ENCODE measurements at places on chromosomes 1 and 21.

- DNase-seq = no peak
Observed at GRCh38 chr1:228851618-228852017, 116.3 kb downstream of the RHOU start.

DNA sequence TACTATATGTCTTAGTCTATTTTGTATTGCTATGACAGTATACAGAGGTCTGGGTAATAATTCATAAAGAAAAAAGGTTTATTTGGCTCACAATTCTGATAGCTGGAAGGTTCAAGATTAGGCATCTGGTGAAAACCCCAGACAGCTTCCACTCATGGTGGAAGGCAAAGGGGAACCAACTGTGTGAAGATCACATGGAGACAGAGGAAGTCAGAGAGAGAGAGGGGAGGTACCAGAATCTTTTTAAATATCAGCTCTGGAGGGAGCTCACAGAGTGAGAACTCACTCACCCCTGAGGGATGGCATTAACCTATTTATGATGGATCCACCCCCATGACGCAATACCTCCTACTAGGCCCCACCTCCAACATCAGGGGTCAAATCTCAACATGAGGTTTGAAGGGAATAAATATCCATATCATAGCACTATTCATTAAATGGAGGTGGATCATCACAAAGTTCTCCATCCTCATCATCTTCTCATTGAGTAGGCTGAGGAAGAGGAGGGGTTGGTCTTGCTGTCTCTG, 290.5 kb downstream of the DSCAM start:
- no peak for DNase-seq

GRCh38 chr1:9604836-9605235, 16.1 kb downstream of the TMEM201 start:
- DNase-seq = no peak

- DNase-seq = no peak
Observed at GRCh38 chr1:232635778-232636356, 5.9 kb upstream of the SIPA1L2 start.

DNA sequence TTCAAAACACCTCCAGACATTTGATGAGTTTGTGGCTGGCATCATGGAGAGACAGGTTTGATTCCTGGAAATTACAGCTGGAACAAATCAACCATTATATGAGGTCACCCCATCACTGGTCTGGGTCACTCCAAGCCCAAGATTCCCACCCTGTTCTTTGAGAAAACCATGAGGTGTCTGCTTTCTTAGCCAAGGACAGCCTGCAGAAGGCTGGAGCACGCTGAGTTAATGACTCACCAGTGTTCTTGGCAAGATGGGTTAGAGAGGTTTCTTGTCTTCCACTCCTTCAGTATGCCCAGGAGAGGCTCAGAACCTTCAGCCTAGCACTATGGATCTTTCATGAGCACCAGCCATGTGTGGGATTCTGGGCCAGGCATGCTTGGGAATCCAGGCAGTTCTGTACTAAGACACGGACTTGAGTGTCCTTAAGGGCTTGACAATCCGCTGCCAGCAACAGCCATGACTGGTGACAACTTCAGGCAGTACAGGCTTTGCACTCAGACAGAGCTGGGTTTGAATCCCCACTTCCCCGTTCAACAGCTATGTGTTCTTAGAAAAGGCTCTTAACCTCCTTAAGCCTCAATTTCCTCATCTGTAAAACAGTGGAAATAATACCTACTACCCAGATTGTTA, 43.9 kb downstream of the GRHL3 start:
- DNase-seq = no peak

DNA sequence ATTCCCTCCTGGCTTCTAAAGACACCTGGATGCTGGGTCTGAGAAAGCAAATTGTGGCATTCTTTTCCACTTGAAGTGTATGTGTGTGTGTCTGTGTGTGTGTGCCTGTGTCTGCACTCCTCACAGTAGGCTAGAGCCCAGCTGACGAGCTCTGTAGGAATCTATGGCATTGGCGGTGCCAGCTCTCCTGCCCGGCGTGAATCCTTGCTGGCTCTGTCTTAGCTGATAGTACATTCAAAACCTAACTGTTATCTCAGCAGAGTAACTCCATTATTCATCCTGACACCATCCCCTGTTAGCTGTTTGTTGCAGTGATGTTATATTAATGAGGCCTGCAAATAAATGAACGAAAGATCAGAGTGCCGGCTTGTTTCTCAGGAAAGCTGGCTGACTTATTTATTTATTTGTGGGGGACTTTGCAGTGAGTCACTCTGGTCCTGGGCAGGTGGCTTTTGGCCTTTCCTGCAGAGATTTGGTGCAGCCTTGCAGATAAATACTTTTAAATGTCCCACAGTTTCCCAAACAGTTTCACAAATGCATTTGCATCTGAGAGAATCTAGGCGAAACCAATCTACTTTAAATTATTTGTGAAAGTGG, 160.6 kb upstream of the CD34 start:
- DNase-seq = no peak

DNA sequence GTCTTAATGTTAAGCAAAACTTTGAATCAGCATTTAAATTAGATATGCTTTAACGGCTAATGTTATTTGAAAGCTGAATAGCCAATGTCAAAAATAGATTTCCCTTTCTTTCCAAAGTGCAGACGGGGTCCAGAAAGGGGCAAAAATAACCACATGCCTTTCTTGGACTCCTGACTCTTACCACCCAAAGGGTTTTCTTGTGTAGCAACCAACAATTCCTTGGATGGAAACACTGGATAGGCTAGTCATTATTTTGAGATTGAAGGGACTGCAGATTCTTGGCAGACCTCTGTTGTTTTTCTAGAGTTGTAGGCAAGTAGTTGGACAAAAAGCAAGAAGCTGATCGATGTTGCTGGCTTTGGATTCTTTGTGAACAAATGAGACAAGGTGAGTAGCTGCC, 107.0 kb downstream of the MRPS6 start:
- no peak for DNase-seq

GRCh38 chr21:39637197-39637970, 24.6 kb downstream of the B3GALT5 start:
- no peak for DNase-seq

GRCh38 chr1:230084408-230085177, 17.6 kb downstream of the GALNT2 start:
- peak; percentile 87 for DNase-seq

DNA sequence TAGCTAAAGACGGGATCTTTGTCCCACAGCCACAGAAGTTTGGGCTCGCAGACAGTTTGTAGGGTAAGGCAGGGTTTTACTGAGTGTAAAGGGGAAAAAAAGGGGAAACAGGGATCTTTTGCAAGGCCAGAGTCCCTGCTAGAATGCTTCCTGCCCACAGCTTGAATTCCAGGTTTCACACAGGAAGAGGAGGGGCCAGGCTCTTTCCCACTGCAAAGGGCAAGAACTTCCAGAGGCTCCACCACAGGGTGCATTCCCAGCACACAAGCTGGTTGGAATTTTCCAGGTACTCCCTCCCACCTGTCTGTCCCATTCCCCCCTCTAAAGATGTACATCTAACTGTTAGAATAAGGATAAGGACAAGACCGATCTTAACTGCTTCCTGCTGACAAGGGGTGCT, 1126.9 kb downstream of the KCNT2 start:
- DNase-seq = no peak

Data from stimulated activated CD4-positive, alpha-beta T cell treated with anti-CD3 and anti-CD28 coated beads, Interleukin-1b, Interleukin-23, amount 100 ng/mL, for 48 hours (primary cell).